ENCODE measurements at places on chromosomes 5 and 9.
A peak's percentile ranks its signal among the peaks of the same experiment; 100 is the strongest.

DNA sequence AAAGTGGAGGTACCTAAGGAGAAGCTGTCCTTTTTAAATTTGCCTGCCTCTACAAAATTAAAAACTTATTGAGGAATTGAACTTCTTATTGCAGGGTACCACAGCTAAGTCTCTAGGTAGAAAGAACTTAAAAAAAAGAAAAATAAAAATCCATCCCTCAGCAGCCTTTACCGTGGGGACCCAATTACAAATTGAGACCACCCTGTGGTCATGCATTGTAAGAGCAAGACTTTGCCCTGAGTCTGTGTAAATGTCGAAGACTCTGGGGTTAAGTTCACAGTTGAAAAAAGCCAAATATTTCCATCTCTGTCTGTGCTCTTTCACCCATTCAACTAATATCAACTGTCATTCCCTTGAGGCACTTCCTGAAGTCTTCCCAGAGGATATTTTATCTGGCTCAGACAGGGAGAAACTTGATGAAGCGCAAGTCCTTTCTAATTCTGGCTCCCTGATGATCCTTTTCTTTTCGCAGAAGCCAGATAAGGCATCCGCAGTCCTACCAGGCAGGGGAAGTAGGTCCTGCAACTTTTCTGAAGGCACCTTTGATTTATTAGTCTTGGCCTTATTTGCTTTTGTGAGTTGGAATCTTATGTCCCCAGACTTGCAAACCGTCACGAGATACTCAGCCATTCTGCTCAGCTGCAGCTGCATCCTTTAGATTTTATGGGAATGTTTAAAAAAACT, 323.8 kb upstream of the WWC1 start:
- no peak for DNase-seq

GRCh38 chr5:57422993-57423392, 59.6 kb downstream of the ACTBL2 start:
- no peak for DNase-seq

- no peak for DNase-seq
These were observed 39.8 kb upstream of the ANGPTL2 start for GRCh38 chr9:127162046-127162863.

DNA sequence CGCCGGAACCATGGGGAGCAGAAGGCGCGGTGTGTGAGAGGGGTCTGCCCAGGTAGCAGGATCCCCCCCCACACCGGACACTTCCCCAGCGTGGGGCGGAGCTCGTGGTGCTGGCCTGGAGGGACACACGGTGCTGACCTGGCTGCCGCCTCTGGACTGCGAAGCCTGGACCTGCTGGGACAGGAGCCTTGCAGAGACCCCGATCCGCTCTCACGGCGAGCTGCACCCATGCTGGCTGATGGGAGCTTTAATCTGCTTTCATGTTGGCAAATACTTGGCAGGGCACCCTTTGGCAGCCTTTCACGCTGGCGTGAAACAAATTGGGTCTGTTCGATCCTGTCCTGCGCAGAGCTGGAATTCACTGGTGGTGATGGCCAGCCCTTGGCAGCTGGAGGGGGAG, 7.4 kb downstream of the NKD2 start:
- DNase-seq = peak; percentile 52

DNA sequence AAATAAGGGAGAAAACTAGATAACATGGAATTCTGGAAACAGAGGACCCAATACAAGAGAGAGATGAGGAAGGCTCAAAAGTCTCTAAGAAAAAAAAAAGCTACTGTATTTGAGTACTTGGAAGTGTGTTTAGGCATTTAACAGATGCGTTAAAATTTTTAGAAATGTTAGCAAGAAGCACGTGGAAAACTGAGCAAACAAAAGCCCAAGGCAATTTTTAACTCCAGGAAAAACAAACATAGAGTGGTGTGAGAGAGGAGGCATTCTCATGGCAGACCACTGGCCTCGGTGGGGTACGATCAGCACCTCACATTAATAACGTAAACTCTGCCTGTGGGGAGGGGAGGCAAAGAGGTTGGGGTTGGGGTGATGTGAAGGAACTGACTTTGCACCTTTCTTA, 321.4 kb downstream of the GADD45G start:
- DNase-seq = no peak

- no peak for DNase-seq
These were observed 154.4 kb upstream of the PRLR start for GRCh38 chr5:35384658-35385057.

- no peak for DNase-seq
These were observed 24.5 kb downstream of the PRRC2B start for GRCh38 chr9:131418143-131419025.

DNA sequence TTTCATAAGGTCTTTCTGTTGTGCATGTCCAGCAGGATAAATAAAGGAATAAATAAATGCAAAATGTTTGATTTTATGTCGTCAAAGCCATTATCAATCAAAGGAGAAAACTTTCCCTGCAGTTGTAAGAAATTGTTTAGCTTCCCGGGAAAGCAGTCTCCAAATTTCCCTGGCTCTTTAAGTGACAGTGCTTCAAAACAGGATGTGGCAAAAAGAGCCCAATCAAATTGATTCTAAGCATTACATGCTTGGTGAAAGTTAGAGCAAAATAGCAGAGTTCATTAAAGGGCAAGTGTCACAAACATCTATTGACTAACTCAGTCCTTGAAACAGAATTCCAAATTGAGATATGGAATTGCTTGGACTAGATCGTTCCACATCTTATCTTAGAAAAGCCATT, 704.1 kb downstream of the PRELID2 start:
- DNase-seq = no peak

DNA sequence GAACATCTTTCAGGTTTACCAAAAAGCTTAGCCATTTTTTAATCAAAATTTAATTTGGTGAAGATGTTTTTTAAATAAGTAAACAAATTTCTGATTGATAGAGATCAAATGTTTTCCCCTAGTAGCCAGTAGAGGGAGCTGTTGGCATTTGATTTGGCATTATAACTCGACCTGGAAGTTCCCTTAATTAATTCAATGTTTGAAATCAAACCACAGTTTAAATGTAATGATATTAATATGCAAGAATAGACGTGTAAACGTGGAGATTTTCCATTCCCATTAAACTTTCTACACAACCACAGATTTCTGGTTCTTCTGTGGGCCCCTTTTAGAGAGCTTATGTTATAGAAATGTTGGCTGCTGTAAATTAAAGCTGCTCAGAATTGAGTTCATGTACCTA, 148.1 kb upstream of the MPDZ start:
- DNase-seq = peak; percentile 84

GRCh38 chr5:102294886-102295395, 1.1 kb downstream of the SLCO4C1 start:
- no peak for DNase-seq

- no peak for DNase-seq
These were observed 1.1 kb downstream of the MAMDC2 start for GRCh38 chr9:70044490-70045307.

DNA sequence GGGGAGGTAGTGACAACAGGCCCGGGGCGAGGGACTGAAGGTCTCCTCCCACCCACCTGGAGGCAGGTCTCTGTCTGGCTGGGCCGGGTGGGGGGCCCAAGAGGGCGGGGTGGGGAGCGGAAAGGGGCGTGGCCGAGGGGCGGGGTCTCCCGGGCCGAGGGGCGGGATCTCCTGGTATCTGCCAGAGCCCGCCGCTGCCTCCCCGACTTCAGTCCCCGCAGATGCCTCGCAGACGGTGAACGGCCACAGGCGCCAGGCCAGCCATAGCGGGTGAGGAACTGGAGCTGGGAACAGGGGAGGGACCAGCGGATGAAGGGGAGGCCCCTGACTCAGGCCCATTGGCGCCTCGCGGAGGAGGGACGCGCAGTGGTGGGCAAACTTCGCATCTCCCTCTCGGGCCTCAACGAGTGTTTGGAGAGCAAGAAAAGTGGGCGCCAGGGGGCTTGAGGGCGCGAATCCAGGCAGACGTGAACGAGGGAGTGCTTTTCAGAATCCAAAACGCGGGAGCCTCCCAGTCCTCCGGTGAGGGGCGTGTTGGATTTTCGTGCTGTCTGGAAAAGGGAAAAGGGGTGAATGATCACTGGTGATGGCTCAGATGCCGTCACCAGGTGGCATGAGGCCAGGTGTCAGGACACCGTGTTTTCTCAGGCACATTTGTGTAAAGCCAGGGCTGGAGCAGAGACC, at the start of gene ADGRD2:
Gene ADGRD2, plus strand, starts transcription at position 211 of the 684 bp plus-strand sequence. CDS start 1,216 bp downstream, outside the sequence.
- peak; percentile 33 for DNase-seq

DNA sequence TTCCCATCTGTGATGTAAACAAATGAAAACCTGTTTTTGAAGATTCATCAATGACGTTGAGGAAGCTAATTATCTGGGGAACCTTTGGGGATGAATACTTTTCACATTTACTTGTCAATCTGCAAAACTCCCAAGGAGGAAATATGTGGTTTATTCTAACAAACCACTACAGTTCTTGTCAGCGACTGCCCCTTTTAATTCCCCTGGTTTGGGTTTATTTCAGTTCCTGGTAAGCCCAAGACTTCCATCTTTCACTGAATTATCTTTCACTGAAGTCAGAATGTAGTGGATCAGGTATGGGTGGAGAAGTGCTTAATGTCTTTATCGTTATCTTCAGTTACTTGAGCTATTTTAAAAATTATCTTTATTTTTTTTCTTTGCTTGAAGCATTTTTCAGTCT, 40.2 kb downstream of the TLR4 start:
- DNase-seq = no peak

- DNase-seq = no peak
These were observed 213.9 kb upstream of the TBCA start for GRCh38 chr5:77990020-77990419.

DNA sequence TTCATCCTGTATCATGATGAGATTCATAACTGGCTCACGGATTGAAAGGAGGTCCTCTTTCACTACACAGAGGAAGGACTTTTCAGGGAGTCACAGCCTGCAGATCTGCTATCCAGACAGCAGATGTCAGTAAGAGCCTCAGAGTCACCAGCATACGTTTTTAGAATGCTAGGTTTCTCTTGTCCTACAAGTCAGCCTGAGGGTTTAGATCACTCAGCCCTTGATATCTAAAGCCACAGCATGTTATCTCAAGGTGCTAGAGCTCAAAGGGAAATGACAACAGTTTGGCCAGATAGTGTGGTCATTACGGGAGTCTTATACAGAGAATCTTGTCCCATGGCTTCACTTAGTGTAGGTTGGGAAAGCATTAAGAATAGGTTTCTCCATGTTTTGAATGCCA, 30.9 kb upstream of the SLC46A2 start:
- peak; percentile 38 for DNase-seq

DNA sequence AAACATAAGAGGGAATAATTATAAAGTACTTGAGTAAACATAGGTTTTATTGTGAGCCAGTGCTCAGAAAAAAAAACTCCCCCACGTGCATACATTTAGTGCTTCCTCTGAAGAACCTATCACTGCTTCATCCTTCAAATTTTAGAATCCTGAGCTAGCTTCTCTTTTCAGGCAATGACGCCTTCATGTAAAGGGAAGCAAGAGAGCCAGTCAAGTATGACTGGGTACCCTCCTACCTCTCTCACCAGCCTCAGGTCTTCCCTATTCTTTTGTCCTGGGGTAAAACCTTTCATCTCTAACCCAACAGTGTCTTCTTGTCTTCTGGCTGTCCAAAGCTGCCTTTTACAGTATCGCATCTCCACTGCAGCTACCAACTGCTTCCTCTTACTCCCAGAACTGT, 32.0 kb downstream of the PLPP1 start:
- DNase-seq = no peak

DNA sequence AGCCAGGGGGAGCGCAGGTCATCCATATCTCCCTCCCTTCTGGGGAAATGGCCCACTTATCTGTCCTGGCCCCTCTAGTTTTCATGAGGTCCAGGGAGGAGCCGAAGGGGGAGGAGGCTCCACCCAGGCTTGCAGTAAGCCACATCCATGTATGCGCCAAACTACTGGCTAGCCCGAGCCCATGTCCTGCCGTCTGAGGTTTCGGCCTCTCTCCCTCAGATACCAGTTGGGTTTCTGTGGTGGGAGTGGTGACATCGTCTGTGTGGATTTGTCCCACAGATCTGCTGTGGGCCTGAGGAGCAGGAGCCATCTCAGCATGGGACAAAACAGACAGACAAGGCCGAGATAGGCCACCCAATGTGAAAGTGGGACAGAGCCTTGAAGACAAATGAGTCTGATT, 78.3 kb upstream of the ORM1 start:
- DNase-seq = no peak

DNA sequence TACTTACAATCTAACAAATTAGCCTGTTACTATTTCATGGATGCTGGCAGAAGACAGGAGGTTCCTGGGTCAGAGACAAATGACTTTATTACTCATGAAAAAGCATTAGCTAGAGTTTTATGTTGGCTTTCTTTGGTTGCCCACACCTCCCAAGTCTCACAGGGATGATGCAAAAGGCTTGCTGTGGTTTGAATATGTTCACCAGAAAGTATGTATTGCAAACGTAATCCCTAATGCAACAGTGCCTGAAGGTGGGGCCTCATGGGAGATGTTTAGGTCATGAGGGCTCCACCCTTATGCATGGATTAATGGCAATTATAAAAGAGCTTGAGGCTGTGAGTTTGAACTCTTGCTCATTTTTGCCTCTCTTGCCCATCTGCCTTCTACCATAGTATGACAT, 28.5 kb downstream of the DPYSL3 start:
- no peak for DNase-seq

GRCh38 chr9:7245976-7246580, 488.3 kb downstream of the KDM4C start:
- DNase-seq = no peak

DNA sequence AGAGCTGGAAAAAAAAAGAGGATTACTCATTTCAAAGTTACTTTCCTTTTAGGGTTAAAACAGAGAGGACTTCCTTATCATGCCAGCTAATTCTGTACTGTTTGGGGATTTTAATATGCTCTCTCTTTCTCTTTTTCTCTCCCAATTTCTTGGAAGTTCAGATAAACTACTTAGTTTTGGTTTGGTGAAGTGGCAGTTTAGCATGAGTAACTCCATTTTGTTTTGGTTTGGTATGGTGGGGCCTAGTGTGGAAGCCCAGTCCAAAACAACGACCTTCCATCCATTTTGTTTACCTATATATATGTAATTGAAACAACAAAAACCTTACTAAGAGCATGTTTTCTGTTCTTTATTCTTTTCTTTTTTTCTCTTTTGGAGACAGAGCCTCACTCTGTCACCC, 3.7 kb upstream of the BSPRY start:
- DNase-seq = no peak

GRCh38 chr9:137678202-137678601, 59.4 kb downstream of the EHMT1 start:
- no peak for DNase-seq

- no peak for DNase-seq
These were observed 116.5 kb upstream of the LHFPL2 start for GRCh38 chr5:78765116-78765515.

DNA sequence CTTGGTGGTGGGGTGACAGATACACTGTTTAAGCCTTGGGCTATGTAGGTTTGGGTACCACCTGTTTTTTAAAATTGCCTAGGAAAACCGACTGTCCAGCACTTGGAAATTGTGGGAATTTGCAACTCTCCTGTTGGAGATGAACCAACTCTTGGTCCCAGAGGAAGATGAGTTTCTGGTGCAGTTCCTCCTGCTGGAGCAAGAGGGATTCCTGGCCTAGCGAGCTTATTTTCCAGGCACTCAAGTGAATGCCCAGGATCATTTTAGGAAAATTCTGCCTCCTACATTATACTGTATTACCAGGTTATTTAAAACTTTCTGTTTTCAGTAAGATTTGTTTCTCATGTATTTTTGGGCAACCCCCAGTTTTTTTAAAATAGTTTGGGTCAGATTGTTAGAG, 33.7 kb downstream of the AP3S1 start:
- DNase-seq = no peak

All from brain (organoid and tissue), 16 donors.